Stimulated activated CD8-positive, alpha-beta memory T cell treated with anti-CD3 and anti-CD28 coated beads, Interleukin-4, amount 100 ng/mL, for 4 hours (primary cell): ENCODE measurements at places on chromosomes 5 and 9.

DNA sequence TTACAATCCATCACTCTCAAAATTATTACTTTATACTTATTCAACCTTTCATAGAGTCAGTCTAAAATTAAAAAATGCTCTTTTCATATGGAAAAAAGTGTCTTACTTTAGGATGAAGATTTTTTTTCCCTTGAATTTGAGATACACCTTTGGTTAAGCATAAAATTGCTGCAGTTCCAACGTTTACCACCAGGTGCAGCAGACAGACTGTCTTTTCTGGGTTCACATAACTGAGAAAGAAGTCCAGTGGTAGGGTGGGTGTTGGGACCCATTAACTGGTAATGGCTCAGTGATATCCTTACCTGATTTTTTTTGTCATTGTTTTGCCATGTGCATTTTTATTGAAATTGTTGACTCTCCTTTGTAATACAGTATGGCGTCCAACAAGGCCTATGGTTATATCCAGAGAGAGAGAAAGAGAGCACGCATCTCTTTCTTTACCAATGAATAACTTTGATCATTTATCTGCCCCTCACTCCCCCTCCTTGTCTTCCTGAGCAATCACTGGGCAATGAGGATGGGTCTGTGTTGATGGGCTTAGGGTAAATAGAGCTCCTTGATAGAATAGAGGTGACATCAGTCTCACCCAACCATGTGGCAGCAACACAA, 98.4 kb downstream of the FBXL7 start:
- DNase-seq, result no peak

DNA sequence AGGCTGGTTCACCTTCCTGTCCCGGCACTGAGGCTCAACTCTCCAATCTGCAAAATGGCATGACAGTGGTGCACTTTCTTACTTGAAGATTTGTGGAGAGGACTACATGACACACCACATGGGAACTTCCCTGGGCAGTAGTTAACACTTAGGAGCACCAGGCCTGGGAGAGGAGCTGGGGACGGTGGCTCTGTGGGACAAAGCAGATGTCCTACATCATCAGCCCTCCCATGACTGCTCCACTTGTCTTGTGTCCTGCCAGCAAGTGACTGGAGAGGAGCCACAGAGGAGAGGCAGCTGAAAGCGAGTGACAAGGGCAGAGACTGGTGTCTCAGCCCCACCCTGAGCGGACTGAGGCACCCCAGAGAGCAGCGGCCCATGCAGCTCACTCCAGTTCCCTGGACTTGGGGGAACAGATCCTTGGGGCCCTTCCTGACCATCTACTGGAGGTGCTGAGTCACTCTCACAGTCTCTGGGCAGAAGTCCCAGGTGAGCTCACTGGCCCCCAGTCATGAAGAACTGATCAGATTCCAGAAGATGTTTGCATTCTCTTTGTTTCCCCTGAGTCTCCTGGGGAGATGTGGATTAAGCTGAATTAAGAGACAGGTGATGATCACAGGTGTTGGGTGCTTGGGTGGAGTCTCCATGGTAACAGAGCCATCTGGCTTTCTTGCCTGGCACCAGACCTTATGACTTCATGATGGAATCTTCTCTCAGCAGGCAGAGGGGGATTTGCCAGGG, 13.2 kb upstream of the SLC25A48 start:
- DNase-seq, result no peak

- no peak for DNase-seq
Measured at GRCh38 chr5:102277144-102277543, 18.9 kb downstream of the SLCO4C1 start.

DNA sequence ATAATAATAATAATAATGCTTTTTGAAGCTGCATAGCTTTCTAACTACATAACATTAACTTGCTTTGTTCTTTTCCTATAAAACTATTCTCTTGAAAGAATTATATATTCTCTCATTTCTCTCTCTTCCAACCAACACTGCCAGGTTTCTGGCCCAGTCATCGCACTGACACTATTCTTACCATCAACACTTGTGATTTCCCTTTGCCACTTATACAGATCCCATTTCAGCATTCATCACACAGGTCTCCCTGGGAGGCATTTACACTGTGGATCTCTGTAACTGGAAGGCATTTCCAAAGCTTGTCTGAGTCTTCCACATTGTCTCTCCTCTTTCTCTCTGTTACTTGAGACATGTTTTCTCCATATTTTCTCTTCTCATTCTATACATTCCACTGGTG, 777.8 kb upstream of the ACO1 start:
- no peak for DNase-seq

DNA sequence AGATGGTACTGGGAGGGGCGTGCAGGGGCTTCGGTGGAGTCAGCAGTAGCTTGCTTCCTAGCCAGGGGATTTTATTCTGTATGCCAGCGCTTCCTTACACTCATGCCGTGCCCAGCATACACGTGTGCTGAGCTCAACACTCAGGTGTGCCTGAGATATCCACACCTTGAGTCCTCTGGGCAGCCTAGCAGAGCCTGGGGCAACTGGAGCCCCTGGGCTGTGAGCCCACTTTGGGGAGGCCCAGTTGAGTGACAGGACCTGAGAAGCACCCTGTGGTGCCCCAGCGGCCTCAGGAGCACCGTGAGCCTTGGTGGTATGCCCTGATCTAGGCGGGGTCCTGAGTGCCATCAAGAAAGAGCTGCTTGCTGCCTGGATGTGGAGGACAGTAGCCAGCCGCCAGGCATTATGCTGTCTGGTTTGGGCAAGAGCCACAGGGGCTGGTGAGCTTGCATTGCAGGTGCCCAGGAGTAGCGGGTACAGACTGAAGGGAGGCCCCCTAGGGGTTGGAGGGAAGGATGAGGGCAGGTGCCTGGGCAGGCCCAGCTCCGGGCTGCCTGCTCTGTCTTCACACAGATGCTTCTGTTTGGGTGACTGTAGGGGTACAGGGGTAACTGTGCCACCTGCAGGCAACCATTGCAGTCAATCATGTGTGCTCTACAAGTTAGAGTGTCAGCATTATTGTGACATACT, 42.9 kb downstream of the BNIP1 start:
- no peak for DNase-seq

DNA sequence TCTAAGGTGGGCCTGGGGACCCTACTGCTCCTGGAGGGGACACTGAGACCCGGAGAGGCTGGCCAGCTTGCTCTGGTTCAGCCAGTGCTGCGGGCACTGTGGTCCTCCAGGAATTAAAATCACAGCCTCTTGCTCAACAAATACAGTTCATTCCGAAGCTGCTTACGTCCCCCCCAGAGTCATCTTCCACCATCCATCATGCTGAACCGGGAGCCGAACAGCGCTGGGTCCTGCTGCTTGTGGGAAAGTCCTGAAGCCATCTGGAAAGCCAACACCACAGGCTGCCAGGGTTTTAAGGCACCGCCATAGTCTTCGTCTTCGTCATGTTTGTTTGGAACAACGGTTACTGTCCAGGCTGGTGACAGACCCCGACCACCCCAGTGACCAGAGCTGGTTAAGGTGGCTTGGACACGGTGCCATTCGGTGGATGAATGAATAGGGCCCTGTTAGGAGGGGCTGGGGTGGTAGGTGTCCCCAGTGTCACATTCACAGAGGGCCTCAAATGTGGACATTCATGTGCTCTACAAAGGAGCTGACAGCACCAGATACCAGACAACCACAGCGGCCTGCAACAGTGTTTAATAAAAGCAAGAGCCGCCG, 81.6 kb upstream of the PHYKPL start:
- no peak for DNase-seq

- no peak for DNase-seq
Measured at GRCh38 chr9:120868339-120868675, 8.7 kb downstream of the PHF19 start.
